ENCODE measurements at places on chromosomes 7 and 10. TPM values are rescaled to one million over a fixed set of nuclear protein-coding genes. Genes with fewer than 3 reads are reported as not detected.

Gene ANKRD61
- polyA plus RNA-seq: 0.71 TPM

Gene SPDYE1
- polyA plus RNA-seq: 0.39 TPM

Gene TLX1
- polyA plus RNA-seq: not detected

DNA sequence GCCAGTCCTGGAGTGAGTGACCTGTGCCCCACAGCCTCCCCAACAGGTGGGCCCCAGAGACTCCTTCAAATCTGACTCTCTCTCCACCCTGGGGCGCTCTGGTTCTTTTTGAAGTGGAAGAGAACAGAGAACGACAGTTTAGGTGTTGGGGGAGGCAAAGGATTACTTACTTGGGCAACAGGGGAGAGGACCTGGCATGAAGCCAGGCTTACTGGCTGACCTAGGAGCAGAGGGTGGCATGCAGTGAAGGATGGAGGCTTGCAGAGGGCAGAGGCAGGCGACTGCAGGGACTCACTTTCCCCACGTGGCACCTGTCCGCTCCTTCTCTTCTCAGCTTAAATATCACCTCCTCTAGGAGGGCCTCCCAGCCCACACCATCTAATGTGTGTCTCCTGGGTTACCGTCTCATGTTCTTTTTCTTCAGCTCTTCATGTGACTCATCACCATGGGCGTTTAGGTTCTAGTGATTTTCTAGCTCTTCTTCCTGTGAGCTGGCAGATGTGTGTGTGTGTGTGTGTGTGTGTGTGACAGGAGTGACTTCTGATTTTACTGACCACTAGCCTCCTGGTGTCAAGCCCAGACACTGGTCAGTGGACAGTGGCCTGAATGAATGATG is 15.5 kb downstream of the LZTS2 start:
- DNase-seq: no peak

DNA sequence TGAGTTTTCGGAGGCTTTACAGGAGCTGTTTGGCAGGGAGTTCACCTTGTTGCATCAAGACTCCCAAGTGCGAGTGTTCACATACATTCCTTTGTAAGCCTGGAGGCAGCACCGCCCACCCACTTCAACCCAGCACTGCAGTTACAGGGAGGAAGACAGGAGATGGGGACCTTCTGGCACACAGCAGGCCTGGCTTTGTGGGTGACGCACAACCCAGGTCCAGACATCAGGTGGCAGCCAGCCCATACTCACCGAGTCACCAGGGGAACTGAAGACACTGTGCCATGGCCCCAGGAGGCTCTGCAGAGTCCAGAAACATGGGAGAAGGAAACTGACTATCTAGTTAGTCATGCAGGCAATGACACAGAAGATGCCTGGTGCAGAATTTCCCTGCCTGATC is 305.9 kb upstream of the RNF32 start:
- no peak for DNase-seq

Gene SPDYE8
- polyA plus RNA-seq: 0.18 TPM

- DNase-seq: no peak
Measured at GRCh38 chr7:44486693-44487092, 3.8 kb downstream of the NUDCD3 start.

Gene MEOX2
- polyA plus RNA-seq: 106 TPM

- DNase-seq: no peak
Measured at GRCh38 chr7:98628418-98628817, 11.3 kb downstream of the NPTX2 start.

Gene CAMK2B
- 7.1 TPM for polyA plus RNA-seq

DNA sequence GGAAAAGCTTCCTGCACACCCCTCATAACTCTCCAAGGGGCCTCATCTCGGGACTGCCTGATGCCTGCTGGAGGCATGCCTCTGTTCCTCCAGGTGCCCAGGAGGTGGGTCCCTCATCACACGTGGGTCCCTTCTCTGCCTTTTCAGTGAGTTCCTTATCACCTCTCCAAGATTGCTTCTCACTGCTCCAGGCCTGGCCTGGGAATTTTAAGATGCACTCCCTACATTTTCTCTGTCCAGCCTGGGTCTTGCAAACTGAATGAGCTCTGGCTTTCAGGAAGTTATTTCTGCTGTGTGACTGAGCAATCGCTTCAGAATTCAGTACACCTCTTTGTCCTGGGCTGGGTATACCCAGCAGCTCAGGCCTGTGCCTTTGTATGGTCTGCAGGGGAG is 43.8 kb downstream of the LRRC18 start:
- DNase-seq: peak; percentile 57

DNA sequence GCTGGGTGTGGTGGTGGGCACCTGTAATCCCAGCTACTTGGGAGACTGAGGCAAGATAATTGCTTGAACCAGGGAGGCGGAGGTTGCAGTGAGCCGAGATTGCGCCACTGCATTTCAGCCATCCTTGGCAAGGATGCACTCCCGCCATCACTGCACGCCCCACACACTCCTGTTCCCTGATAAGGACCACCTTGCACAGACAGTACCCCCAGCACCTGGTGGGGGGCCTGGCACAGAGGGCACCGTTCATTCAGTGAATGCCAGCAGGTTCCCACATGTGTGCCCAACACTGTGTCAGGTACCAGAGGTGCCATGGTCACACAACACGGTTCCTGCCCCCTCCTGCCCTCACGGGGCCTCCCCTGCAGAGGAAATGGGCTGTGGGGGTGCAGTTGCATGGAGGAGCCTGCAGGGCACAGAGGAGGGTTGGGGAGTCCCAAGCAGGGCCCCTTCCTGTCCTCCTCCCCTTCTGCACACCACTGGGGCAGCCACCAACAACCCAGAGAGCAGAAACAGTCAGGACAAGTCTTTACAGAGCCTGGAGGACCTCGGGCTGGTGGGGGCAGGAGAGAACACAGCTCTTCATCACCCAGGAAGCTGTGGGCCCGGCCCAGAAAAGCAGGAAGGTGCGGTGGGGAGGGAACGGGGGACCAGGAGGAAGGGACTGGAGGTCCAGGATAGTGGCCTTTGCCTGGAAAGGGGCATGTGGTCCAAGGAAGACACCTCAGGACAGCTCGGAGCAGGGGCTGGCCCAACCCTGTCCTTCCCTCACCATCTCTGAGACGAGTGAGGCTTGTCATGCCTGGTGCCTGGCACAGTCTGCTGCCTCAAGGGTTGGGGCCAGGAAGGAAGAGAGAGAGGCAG is 7.1 kb downstream of the CRYGN start:
- DNase-seq: no peak

DNA sequence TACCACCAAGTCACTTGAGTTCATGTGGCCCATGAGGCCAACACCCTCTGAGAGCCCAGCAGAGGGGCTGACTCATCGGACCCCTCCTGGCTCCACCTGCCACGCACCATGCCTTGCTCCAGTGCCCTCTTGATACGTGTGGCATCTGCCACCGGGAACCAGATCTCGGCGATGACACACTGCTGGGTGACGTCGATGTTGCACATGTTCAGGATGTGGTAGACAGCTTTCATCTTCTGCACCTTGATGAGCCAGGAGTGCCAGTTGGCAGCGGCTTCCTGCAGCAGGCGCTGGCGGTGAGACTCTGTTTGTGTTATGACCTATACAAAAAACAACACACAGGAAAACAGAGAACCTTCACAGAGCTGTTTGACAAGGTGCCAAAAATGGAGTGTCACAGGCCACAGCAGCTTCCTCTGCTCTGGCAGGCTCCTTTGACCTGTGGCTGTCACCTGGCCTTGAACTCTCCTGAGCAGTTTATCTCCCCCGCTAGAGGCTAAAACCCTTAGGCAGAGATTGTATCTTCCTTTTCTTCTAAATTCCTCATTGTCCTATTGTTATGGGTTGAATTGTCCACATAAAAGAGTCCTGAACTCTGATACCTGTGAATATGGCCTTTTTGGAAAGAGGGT is 45.2 kb upstream of the TMEM213 start:
- DNase-seq: peak; percentile 25

DNA sequence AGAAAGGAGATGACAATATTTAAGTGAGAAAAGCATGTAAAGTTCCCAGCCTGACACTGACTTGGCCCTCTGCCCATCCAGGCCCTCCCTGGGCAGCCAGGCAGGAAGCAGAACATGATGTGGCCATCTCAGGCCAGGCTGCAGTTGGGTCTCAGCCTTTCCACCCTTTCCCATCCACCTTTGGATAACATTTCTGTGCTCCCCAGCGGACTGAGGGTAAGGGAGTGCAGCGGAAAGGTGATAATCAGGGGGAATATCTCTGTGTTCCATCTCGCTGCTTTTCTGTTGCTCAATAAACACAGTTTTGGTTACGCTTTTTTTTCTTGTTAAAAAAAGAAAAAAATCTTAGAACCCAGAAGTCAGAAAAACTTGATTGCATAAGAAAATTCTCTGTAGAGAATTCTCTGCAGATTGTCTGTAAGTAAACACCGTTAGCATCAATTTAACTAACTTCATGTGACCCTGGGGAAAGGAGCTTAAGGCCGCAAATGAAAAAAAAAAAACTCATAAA is 37.2 kb upstream of the TARP start:
- peak; percentile 50 for DNase-seq

DNA sequence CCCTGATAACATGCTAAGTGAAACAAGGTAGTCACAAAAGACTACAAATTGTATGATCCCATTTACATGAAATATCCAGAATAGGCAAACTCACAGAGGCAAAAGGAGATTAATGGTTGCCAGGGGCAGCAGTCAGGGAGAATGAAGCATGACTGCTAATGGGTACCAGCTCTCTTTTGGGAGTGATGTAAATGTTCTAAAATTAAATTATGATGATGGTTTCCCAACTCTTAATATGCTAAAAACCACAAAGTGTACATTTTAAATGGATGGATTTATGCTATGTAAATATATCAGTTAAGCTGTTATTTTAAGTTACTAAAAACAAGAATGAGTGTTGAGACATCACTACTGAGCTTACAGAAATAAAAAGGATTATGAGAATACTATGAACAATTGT is 12.6 kb downstream of the CYP51A1 start:
- DNase-seq: no peak

Gene ODAD2
- 0.88 TPM for polyA plus RNA-seq

DNA sequence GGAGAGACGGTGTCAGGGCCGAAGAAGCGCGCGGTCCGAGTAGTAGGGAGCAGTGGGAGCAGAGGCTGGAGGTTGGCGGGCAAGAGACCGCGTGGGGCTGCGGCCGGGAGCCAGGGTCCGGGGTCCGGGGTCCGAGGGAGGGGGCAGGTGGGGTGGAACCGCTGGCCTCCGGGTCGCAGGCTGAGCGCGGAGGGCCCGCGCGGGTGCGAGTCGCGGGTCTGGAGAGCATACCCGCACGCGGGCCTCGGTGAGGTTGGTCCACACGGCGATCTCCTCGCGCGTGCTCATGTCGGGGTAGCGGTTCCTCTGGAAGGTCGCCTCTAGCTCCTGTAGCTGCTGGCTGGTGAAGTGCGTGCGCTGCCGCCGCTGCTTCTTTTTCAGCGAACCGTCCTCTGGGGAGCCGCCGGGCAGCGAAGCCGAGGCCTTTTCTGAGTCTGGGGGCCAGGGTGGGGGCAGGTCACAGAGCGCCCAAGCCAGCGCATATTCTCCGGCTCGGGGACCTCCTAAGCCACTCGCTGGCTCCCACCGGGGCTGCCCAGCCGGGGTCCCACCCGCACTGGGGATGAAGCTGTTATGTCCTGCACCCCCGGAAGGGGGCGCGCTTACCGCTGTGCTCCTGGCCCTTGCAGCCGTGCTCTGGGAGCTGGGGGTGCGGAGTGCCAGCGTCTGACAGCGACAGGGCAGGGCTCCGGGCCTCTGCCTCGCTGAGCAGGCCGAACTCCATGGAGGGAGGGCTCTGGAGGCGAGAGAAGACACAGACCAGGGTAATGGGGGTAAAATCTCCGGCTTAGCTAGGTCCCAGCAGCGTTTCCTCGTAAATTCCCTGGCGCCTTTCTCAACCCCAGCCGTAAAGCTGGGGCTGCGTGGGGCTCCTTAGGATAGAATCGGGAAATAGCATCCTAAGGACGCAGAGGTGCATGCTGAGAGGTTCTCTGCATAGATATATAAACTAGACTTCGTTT is 5.5 kb downstream of the ELOVL3 start:
- no peak for DNase-seq

Gene GIMAP7
- 9.0 TPM for polyA plus RNA-seq

GRCh38 chr7:29748286-29749099 is 57.8 kb upstream of the WIPF3 start:
- peak; percentile 69 for DNase-seq

DNA sequence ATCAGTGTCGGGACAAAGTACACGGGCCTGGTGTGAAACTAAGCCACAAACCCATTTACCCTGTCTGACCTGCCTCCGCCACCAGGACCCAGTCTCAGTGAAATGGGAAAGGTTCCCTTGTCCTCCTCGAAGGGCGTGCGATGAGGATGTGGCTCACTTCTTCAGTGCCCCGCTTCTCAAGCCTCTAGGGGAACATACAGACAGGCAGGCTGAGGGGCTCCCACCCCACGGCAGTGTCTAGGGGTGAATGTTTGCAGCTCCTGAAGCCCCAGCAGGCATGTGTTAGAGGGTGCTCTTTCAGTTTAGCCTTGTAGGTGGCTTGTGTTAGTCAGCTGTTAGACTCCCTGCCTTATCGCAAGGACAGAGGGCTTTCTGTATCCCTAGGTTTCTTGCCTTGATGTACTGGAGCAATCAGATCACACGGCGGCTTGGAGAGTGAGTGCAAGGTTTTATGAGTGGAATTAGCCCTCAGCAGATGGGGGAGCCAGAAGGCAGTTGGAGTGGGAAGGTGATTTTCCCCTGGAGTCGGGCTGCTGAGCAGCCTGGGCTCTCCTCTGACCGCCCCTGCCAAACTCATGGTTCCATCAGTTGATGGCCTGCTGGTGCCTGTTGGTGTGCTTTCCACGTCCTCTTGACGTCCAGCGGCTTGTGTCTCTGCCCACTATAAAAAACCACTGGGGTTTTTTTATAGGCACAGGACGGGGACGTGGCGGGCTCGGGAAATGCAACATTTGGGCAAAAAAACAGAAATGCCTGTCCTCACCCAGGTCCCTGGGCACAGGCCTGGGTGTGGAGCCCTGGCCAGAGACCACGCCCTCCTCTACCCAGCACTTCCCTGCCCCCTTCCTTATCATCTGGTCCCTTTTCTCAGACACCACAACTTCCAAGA is 759 bp downstream of the NUDT1 start:
- no peak for DNase-seq

DNA sequence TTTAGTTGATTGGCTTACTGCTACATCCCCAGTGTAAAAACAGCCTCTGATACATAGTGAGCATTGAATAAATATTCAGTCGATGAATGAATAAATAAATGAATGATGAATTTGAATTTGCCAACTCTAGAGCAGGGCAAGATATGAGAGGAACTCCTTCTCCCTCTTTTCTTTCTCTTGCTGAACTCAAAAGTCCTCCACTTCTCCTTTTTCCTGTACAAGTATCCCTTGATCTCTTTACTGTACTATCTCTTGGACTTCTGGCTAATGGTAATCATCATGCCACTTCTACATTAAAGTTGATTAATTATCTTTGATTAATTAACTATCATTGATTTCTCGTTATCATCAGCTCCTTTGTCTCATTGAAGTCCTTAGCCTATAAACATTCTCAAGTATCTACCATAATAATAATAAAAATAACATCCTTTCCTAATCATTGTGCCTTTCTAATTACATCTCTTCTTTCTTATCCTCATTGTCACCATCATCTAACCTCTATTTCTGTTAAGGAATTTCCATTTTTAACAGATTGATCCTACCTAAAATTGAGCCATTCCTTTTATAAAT is 10.6 kb downstream of the CPED1 start:
- no peak for DNase-seq
